LoVo (cell line): ENCODE measurements at places on chromosomes 3 and 15.

DNA sequence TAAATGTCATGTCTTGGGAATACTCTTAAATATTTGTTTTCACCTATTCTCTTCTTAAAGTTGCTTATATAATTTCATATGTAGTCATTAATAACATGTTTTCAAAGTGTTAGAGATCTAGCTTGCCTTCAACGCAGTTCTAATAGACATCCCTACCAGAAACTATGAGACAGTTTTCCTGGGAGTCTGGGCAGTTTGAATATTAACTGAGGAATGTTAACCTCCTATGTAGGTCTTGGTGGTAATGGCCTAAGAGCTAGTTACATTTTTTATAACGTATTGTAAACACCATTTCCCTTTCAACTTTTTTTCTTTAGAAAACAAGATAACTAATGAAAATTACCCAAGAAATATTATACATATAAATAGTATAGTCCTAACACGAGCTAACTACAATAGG is 328.2 kb downstream of the TIGIT start:
- no peak for DNase-seq

GRCh38 chr3:8210882-8211341 is 290.7 kb upstream of the LMCD1 start:
- DNase-seq: no peak

DNA sequence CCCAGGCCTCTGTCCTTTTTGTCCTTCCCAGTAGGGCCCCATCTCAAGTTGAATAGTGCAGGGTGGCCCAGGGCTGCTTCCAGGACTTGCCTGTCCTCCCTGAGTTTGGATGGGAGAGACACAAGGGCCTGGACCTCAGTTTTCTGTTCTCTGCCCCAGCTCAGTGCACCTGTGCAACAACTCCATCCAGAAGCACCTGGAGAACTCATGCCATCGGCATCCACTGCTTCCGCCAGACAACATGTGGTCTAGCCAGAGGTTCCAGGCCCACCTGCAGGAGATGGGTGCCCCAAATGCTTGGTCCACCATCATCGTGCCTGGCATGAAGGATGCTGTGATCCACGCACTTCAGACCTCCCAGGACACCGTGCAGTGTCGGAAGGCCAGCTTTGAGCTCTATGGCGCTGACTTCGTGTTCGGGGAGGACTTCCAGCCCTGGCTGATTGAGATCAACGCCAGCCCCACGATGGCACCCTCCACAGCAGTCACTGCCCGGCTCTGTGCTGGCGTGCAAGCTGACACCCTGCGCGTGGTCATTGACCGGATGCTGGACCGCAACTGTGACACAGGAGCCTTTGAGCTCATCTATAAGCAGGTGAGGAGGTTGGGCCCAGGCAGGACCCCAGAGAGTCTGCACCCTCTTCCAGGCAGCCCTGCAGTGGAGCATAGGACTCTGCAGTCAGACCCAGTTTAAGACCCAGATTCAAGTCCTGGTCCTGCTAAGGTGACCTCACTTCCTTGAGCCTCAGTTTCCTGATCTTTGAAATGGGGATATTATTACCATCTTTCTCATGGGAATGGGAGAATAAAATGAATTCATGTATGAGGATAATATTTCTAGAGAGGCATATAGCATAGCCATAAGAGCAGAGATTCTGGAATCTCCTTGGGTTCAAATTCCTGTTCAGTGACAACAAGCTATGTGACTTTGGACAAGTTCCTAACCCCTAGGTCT is 14.7 kb downstream of the RPUSD3 start:
- DNase-seq: no peak

GRCh38 chr15:59171067-59171397 is 35.6 kb upstream of the LDHAL6B start:
- DNase-seq: no peak

- DNase-seq: no peak
Measured at GRCh38 chr3:114721864-114722263, 425.2 kb downstream of the ZBTB20 start.

DNA sequence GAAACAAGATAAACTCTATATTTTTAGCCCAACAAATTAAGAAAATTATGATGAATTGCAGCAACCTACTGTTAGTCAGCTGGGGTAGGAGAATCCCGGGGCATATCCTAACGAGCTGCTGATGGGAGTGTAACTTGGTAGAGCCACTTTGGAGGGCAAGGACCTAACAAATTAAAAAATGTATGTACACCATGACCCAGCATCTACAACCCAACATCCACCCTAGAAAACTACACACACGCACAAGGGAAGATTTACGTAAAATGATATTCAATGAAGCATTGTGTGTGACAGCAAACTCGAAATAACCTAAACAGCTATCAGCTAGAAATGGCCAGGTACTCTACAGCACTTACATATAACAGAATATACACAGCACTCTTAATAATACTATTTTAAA is 1.9 kb downstream of the BCL2A1 start:
- DNase-seq: no peak

- DNase-seq: no peak
Measured at GRCh38 chr15:70400766-70401541, 303.2 kb upstream of the TLE3 start.

DNA sequence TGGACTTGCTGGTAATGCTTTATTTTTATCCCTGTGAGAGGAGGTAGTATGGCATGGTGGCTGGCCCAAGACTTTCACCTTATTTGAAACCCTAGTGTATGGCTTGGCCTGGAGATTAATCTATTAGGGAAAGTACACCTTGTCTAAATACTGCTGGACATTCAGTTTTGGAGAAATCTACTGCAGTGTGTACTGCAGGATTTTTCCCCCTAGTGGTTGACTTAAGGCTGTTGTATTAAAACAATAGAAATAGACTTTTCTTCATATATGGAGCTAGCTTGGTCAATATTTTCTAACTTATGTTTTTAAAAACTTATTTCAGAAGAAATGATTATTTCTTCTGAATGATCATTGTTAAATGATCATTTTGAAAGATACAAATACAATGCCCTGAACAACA is 13.9 kb upstream of the SLITRK3 start:
- peak; percentile 9 for DNase-seq

- DNase-seq: no peak
Measured at GRCh38 chr3:133890972-133891644, 4.6 kb downstream of the RAB6B start.

DNA sequence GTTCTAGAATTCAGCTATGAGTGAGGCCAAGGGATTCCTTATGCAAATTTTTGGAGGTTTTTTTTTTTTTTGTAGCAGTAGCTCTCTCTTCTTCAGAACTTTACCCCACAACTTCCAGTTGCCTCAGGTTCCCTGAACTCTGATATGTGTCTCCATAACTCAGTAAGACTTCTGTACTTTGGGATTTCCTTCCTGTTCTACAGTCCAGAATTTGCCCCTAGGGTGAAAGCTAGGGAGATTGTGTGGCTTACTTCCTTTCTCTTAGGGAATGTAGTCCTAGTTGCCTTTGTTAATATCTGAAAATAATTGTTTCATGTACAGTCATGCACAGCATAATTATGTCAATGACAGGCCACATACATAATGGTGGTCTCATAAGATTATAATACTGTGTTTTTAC is 30.8 kb downstream of the LRRC28 start:
- no peak for DNase-seq

- peak; percentile 28 for DNase-seq
Measured at GRCh38 chr3:73432023-73432705, 192.6 kb downstream of the PDZRN3 start.

- DNase-seq: no peak
Measured at GRCh38 chr15:68935400-68935937, 5.1 kb downstream of the SPESP1 start.

DNA sequence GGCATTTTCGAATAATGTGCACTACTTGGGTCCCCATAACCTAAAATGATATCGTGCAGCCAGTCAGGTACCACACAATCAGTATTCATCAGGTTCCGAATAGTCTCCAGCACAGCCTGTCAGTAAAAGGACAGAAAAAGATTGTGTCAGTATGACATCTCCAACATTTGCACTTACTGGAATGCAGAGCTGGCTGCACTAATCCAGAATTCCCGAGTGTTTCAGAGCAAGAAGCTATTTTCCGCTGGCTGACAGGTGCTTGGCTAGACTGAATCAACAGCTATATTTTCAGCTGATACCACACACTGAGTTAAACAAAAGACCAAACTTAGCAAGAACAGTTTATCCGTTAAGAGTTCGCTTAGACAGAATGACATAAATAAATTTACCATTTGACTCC is 68.8 kb downstream of the AQR start:
- no peak for DNase-seq

DNA sequence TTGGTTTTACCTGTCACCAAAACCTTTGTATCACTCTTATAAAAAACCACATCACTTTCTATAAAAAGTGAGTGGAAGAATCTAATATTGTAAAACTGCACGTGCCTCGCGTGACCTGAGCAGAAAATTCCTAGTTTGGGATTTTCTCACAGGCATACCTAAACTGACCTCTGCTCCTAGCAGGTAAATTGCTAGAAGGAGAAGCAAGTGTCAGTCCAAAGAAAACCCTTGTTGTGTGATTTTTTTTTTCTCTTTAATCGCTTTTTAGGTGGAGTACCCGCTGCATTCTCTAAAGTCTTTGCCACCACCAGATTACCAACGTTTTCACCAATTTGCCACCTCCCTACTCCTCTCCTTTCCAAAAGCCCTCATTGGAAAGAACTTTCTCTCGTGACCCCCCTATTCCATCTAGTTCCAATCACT is 534 bp upstream of the UBE2E1 start:
- DNase-seq: no peak

GRCh38 chr3:175885231-175885766 is 1026.2 kb downstream of the NAALADL2 start:
- no peak for DNase-seq

- no peak for DNase-seq
Measured at GRCh38 chr3:99626417-99626788, 12.0 kb upstream of the COL8A1 start.

GRCh38 chr3:112119962-112120836 is 12.8 kb downstream of the GCSAM start:
- no peak for DNase-seq

DNA sequence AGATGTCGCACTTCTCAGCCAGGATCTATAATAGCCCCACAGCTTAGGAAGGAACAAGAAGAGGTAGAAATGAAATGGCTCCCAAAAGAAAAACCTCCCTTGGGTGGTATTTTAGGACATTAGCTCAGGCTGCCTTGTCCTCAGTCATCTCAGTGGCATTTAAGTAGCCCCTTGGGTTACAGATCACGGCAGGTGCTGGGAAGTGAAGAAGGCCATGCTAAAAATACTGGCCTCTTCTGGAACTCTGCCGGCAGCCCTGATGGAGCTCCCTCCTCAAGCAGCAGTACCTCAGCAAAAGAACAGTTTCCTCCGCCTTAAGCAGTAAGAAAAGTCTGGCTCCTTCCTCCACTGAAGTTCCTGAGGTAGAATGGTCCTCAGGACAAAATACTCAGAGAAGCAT is 7.3 kb upstream of the TPM1 start:
- DNase-seq: no peak

- DNase-seq: no peak
Measured at GRCh38 chr15:101113114-101114005, 138.5 kb downstream of the CHSY1 start.

GRCh38 chr3:18527691-18528090 is 102.6 kb upstream of the SATB1 start:
- DNase-seq: no peak

- DNase-seq: no peak
Measured at GRCh38 chr3:140051019-140051957, 116.3 kb downstream of the CLSTN2 start.

DNA sequence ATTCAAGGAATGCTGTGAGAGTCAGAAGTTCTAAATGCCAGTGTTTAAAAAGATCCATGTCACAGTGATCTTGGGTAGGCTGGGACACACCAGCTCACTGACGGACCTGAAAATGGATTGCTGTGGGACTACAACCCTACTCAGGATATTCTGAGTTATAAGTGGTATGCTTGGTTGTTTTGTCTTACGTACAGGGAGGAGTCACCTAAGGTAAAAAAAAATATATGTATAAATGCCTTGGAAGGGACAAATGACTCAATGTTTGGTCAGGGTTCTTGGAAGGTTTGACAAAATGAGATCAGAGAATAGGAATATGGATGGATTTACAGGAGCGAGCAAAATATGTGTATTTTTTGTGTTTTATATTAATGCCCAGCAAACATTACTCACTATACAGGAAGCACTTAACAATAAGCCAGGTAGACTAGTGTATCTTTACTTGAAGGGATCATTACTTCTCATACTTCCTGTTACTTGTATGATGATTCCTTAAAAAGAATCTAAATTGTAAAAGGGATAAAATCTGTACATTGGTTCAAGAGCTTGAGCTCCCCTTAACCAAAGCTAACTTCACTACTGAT is 767.3 kb downstream of the GBE1 start:
- DNase-seq: no peak

- no peak for DNase-seq
Measured at GRCh38 chr3:50425911-50426310, 66.6 kb upstream of the TMEM115 start.

GRCh38 chr3:193641440-193641775 is 48.4 kb downstream of the OPA1 start:
- DNase-seq: no peak

DNA sequence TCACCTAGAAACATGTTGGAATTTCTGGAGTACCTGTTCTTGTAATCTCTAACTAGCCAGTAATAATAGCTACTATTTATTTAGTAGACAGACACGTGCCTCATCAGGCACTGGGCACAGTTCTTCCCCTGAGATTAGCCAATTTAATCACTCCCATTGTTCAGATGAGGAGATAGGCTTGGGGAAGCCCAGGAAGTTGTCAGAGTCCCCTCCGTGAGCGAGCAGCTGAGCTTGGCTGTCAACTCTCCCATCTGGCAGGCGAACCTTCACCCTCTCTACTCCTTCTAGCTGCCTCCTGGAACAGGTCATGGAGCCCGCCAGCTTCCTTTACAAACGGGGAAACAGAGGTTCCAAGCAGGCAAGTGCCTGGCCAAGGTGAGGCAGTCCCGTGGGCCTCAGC is 31.1 kb upstream of the FGD5 start:
- DNase-seq: no peak

DNA sequence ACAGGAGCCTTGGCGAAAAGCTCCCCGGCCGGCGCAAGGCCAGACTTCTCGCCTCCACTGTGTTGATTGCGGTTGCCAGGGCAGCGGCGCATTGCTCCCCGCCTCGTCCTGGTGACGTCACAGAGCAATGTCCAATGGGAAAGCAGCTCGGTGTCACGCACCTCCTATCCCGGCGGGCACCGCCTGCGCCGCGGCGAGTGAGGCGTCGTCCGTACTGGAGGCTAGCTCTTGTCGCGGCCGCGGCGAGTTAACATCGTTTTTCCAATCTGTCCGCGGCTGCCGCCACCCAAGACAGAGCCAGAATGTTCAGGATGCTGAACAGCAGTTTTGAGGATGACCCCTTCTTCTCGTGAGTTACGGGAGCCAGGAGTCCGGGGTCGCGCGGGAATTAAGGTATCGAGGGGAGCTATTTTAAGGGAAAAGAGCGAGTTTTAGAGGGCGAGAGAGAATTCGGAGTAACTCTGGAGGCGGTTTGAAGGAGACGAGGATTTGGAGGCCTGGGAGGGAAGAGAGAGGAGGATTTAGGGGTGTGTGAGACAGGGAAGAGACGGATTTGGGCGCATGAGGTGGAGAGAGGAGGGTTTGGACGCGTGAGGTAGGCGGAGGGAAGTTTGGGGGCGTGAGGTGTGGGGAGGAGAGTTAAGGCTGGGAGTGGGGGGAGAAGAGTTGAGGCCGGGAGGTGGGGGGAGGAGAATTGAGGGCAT is at the start of gene MLF1:
Gene MLF1 (plus strand): TSS at position 196 of the 704 bp plus-strand sequence. CDS start 107 bp downstream, at position 303.
- peak; percentile 80 for DNase-seq
